HS-27A (cell line): ENCODE measurements at places on chromosomes 3 and 15.

GRCh38 chr3:194485468-194485880, 1.3 kb downstream of the ATP13A3 start:
- no peak for DNase-seq

DNA sequence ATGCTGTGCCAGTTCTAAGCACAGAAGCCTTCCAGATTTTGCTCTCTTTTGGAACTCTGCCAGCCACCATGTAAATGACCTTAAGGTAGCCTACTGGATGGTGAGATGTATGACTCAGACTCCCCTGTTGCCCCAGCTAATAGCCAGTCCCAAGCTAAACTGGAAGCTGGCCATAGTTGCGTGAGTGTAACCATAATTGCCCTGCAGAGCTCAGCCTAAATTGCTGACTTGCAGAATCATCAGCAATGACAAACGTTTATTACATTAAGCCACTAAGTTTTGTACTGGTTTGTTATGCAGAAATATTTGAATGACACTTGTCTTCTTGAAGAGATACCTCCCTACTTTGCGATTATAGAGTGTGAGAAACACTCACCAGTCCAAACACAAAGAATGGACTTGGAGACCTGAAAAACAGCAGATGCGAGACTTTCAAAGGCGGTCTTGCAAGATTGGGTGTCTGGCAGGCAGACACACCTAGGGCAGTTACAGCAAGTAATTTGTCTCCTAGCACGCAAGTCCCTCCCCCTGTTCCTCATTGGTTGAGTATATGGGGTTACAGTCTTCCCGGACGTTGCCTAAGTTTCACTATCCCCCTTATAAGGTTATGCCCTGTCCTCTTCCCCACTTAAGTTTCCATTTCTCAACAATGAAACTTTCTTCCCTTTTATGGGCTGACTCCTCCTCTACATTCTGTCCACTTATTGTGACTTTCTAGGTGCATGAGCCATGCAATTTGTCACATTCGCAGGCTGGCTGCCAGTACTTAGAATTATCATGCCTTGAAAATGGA, 83.6 kb upstream of the XCR1 start:
- peak; percentile 93 for DNase-seq

GRCh38 chr3:70742081-70742480, 429.6 kb upstream of the MDFIC2 start:
- DNase-seq = no peak

- peak; percentile 77 for DNase-seq
Measured at GRCh38 chr3:194296454-194297263, 54.5 kb downstream of the CPN2 start.

DNA sequence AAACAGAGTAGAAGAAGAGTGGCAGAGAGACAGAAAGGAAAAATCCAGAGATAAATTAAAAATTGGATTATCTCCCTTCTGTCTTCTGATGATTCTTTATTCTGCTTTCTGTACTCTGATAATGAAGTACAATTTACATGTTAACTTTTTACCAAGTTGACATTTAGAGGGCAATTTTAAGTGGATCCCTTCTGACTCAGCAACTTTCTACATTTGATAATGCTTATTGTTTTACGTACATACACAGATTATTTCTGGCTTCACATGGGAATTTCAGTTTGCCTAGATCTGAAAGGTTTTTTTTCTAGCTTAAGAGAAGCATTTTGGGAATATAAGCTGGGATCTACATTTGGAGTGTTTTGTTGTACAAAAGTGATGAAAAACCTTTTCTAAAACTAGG, 491.3 kb downstream of the OTOL1 start:
- DNase-seq = no peak

DNA sequence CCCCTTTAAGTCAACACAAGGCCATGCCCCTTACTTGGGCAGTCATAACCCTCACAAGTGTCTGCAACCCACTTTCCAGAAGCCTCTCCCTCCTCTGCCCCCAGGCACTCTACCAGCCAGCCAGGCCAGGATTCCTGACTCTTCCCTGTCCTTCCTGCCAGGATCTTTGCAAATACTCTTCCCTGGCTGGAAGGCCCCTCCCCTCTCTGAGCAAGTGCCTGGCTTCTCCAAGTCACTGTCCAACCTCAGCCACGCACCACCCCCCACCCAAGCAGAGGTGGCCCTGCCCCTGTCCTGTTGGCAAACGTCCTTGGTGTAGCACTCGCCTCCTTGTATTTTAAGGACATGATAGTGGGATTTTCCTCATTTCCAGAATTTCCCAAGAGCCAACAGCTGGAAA, 54.7 kb upstream of the USP3 start:
- DNase-seq = no peak

- no peak for DNase-seq
Measured at GRCh38 chr3:113261063-113261625, 49.8 kb downstream of the BOC start.
